ENCODE measurements at places on chromosomes 11 and 22. TPM values are rescaled to one million over a fixed set of nuclear protein-coding genes. Genes with fewer than 3 reads are reported as not detected.

DNA sequence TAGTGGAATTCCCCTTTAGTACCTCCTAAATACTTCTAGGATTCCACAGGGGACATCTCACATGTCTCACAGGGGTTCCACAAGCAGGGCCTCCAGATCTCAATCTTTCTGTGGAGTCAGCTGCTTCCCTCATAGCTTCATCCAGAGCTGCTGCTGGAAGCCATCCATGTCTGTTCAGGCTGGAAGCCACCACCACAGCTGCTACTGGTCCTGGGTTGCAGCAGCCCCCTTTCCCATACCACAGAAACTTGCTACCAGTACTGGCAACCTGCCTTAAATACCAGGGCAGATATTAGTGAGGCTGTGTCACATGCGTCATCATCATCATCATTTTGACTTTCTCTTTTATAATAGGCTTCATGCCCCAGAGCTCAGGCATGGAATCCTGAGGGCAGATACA lies 242.7 kb upstream of the NCAM1 start:
- DNase-seq = no peak

GRCh38 chr11:12822392-12823022 lies 148.3 kb downstream of the TEAD1 start:
- DNase-seq = no peak

DNA sequence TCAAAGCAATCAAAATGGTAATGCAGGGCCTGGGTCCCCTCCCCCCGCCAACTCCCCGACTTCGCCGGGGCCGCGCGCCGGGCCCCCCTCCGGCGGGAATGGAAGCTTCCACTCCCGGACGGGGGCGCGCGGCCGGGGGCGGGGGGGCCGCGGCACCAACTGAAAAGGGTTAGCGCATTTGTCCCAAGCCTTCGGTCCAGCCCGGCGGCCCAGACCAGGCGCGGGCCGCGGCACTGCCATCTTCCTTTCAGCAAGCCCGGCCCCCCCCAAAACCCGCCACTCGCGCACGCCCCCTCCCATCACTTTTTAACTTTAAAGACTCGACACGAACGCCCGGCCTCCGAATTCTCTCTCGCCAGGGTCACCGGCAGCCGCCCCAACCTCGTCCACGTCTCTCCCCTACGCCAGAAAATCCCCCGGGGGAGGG lies 2.8 kb downstream of the PHF21B start:
- DNase-seq = no peak

The OR4A16 gene
- polyA plus RNA-seq = not detected
